ENCODE measurements at places on chromosomes 1 and 21.

DNA sequence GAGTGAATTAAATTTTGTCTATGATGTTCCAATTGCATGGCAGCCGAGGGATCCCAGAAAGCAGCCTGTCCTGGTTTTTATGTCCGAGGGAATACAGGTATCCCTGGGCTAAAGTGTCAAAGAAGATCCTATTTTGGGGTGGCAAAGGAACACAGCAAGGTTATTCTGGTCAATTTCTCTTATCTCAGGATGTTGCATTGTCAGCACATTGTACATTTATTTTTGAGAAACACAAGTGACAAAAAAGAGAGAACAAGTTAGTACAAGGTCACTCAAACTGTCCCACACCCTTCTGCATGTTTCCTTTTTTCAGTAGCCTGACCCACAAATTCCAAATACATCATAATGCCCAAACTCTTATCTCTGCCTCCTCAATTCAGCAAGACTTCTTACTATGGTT lies 17.7 kb downstream of the RGS18 start:
- DNase-seq: no peak

GRCh38 chr1:966135-966703 lies at the start of gene PLEKHN1:
TSS of gene PLEKHN1 (plus strand) at chr1:966482. CDS start at chr1:966532, 50 bp downstream.
- DNase-seq: no peak

GRCh38 chr1:226119169-226119568 lies 56.7 kb downstream of the H3-3A start:
- no peak for DNase-seq

DNA sequence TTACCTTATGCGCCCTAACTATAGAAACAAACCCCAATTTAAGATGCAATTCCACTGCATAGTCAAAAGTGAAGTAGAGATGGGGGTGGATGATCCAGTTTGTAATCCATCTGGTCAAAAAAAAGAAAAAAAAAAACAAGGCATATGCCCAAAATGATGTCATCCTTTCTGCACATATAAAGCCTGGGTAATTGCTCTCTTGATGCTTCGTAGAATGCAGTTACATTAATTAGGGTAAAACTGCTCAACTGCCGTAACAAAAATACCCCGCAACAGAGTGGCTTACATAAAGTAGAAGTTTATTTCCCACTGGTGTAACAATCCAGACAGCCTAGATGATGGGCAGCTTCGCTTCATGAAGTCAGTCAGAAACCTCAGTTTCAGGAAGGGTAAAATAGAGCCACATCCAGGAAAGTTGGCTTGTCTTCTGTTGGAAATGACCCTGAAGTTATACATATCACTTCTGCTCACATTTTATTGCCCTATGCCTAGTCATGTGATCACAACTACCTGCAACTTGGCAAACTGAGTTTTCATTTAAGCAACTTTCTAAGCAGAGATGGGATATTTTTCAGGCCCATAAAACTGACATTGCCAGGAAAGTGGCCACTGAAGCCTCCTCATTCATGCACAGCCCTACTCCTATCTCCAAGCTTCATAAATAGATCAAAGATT lies 221.7 kb downstream of the C1orf94 start:
- DNase-seq: peak; percentile 25

DNA sequence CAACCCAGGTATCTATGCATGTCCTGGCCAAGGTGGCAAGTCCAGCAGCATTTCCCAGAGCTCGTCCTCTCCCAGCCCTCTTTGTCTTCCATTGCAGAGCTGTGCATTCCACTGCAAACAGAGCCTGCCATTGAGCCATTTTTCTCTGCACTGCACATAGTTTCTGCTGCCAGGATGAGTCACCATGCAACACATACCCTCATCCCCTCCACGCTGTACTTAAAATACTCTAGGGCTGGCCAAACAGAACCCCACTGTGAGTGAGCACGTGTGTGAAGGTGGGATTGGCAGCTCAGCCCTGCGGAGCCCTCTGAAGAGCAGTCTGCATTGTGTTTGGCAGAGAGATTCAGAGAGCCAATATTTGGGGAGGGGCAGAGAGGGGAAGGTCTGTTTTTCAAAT lies 3.9 kb upstream of the ATP1B1 start:
- DNase-seq: no peak

GRCh38 chr1:88647749-88648415 lies 36.2 kb upstream of the PKN2 start:
- DNase-seq: no peak

DNA sequence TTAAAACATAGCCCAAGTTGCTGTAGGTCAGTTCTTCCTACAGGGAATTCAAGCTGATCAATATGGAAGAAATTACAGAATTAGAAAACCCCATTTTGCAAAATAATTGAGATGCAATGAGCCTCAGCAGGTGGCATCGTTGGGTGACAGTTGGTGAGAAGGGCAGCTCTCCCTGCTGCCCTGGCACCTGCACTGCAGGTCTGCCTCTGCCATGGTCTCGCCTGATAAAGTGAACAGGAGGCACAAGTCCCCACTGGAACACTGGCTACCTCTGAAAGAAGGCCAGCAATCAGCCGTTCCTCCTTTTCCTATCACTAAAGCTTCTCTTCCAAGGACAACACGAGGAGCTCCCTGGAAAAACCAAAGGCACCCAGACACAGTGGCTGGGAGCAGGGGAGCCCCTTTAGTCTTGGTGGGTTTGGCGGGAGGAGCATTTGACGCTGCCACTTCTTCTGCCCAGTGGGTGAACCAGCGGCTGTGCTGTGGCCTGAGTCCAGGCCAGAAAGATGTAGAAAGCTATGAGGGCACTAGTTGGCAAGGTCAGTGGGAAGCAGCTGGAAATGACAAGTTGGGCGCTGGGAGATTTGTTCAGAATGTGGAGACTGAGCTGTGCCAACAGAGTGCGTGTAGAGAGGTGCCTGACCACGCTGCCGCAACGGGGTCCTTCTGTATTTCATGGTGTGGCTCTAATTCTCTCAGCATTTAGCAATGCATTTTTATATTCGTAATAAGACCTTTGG lies 93.1 kb downstream of the RIPK4 start:
- no peak for DNase-seq

GRCh38 chr1:53688381-53689102 lies 50.4 kb downstream of the GLIS1 start:
- DNase-seq: no peak

DNA sequence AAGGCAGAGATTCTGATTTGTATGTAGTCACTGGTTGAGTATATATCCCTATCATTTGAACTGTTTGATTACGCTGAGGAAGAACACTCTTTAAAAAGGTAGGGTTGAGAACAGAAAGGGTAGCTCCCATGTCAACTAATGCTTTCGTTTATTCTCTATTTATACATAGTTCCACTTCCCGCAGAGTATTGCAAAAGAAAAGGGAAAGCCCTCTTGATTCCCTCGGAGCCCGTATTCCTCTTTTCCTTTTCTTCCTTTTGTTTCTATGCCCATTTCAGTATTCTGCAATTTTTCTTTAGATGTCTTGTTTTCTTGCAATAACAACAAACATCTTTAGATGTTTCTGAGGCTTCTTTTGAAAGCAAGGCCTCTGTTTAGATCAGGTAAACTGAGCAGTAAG lies 78.2 kb downstream of the DNTTIP2 start:
- DNase-seq: no peak

DNA sequence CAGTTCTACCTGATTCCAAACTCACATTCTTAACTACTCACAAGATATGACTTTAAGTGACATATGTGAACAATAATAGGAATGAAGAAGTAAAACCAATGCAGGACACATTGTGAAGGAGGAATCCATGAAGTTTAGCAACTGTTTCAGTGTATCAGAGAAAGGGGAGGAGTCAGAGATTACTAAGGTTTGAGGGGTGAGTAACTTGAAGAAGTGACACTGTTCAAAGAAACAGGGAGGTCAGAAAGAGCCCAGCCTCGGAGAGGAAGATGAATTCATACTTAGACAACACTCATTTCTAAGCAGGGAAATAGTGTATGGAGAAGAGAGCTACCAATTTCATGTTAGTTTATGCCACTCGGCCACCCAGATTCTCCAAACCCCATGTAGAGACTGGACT lies 28.2 kb upstream of the RPF1 start:
- no peak for DNase-seq

DNA sequence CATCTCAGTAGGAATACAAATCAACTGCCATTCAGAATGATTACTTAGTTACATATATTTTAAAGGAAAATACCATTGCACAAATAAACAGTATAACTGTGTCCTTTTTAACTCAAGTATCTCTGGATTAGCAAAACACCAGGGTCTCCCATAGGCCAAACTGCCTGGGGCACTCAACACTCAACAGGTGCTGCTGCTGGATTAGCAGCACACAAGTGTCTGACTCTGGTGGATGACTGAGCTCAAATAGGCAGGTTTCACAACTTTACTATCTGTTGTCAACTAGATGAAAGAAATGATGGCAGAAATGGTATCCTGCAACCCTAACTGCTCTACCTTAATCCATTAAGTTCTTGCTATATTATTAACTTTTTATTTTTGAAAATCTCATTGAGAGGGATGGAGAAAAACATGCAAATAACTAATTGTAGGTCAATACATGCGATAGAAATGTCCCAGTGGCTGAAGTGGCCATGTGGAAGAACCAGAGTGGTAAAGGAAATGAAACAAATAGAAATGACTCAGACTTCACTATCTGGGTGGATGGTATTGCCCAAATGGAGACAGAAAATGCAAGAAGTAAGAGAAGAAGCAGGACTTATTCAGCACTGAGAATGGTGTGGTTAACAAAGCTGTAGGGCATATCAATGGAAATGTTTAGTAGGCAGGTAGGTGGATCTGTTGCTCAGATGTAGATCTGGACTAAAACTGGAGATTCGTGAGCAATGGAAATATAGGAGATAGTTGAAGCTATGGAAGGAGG lies 90.8 kb upstream of the CCDC190 start:
- DNase-seq: no peak

DNA sequence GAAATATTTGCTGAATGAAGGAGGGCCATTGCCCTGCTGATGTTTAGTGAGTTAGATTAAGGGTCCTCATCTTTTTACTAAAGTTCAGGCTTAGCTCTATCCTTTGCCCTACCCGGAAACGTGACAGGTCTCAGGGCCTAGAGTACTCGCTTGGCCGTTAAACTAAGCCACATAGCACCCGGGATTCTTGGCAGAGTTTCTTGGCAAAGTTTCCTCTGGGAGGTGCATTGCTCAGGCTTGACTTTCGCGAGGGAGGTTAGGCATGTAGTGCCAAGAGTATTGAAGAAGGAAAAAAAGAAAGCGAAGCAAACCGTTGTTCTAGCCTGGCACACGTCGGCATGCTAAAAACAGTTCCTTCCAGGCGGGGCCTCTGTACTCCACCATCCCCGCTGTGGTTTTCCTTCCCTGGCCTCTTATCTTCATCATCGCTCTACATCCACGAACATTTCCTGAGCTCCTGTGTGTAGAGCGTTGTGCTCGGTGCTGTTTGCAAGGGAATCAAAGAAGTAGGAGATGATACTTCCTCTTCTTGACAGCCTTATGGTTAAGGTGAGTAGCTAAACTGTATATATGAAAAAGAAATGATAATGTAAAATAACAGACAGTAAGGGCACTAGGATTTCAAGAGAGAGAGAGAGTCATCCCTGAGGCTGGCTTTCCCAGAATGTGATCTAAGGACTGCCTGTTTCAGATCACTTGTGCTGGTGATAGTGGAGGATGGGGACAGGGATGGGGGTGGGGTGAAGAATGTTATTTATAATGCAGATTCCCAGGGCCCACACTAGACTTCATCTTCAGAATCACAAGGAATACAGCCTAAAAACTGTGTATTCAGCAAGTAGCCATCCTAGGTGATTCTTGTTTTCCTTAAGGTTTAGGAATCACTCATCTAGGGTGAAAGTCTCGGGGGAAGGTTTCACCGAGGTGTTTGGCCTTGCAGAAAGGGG lies 18.8 kb downstream of the RNF220 start:
- no peak for DNase-seq

GRCh38 chr1:119448127-119448511 lies 33.2 kb downstream of the HSD3B2 start:
- DNase-seq: no peak

- DNase-seq: no peak
Measured at GRCh38 chr1:92975551-92976232, 14.4 kb upstream of the DIPK1A start.

- DNase-seq: no peak
Measured at GRCh38 chr1:43383449-43383848, 6.2 kb downstream of the MED8 start.

DNA sequence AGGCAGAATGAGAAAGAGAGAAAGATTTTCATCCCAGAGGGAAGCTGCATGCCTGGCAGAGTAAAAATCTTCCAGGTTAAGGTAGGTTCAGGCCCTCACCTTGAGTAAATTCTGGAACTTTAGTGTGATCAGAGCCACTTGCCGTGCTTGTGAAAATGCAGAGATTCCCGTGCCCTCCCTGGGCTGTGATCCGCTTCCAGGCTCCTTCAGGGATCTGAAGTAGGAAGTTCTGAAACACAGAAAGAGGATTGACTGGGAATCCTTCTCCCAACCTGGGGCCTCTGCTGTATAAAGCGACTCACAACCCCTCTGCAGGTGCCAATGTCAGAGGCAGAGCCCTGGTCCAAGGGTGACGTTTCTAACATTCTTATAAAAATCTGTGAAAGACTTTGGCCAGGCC lies 26.6 kb downstream of the NUAK2 start:
- DNase-seq: no peak

DNA sequence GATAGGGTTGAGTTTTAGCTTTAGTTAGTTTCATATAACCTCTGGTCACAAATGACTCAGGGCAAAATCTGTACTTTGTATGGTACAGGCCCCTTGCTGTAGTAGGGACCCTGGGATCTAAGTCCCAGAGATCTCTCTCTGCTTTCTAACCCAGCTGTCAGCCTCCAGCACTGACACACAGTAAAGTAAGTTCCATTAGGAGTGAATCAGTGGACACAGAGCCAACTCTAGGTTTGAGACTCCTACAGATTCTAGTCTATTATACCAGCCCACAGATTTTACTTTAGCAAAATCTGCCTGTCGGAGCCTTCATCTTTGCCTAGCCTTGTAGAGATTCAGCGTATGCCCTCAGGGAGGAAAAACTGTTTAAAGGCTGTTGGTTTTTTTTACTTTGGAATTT lies 52.5 kb downstream of the ANGPTL1 start:
- no peak for DNase-seq

DNA sequence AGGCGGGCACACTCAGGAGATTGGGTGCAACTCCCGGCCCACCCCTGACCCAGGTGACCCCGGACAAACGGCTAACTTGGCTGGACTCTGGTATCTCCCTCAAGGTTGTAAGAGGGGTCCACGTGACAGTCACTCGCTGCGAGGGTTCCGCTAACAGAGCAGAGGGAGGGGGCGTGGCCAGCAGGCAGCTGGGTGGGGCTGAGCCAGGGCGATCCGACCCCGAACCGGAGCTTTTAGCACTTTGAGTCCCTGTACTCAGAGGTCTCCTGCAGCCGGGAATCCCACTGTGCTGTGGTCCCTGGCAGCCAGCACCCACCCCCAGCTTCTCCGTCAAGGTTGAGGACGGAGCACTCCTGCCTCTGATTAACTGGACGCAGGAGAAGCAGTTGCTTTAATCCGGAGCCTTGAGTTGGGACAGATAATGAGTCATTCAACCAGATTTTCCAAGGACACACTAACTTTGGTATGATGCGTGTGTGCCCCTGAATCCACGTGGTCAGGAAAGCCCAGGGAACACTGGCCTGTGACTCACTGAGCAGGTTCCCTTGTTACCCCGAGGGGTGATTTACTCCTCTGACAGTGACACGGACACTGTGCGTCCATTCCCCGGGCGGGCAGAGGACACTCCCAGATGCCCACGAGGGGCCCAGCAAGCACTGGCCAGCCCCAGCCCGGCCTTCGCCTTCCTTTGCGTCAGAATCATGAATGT lies 16.8 kb downstream of the TRPM2 start:
- no peak for DNase-seq
